Heart right ventricle (tissue), 16 donors: ENCODE measurements at places on chromosomes 1 and 21. TPM values are rescaled to one million over a fixed set of nuclear protein-coding genes. Genes with fewer than 3 reads are reported as not detected.
A peak's percentile ranks its signal among the peaks of the same experiment; 100 is the strongest.

GRCh38 chr21:37060296-37060695 is 12.6 kb downstream of the PIGP start:
- peak; percentile 27 for DNase-seq

GRCh38 chr1:76046149-76046548 is 28.4 kb upstream of the ST6GALNAC3 start:
- no peak for DNase-seq

DNA sequence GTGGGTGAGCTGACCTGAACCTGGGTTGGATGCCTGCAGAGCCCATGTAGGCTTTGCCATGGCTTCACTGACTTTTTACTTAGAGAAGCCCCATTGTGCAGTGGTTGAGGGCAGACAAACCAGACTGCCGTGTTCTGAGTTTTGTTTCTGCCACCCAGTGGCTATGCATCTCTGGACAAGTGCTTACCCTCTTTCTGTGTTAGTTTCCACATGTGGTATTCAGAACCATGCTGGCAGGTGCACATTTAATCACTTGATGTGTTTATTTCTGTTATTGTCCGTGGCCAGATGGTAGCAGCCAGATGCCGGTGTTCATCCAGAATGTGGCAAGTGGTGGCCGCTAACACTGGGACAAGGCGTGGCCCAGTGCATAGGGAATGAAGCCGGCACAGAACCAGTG is 10.3 kb upstream of the PTPN7 start:
- no peak for DNase-seq

DNA sequence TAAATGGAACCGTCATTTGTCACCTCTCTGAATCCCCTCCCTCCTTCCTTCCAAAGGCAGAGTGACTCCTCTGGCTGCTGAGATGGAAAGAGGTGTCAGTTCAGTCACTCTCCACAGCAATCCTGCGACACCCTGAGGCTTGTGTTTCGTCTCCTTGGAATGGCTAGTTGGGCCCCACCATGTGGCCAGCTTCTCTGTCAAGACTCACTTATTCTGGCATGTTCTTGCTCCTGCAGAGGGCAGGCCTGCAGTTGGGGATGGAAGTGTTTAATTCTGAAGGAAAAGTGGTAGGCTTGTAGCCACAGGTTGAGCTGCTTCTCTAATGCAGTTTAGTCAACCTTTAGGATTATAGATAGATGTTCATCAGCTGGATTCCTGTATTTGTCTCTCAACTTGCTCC is 149.6 kb downstream of the LMO4 start:
- DNase-seq, result peak; percentile 27

The C1QC gene
- 73.9 TPM for polyA plus RNA-seq
